C1 segment of cervical spinal cord (tissue), 14 donors: ENCODE measurements at places on chromosomes 11 and 22.

- no peak for DNase-seq
Observed at GRCh38 chr11:102809971-102810370, 12.0 kb upstream of the MMP1 start.

GRCh38 chr11:456533-456932, 6.5 kb downstream of the PTDSS2 start:
- no peak for DNase-seq

- DNase-seq: no peak
Observed at GRCh38 chr11:12167061-12168000, 56.9 kb downstream of the MICAL2 start.

GRCh38 chr11:19985111-19985510, 175.2 kb downstream of the DBX1 start:
- DNase-seq: no peak

GRCh38 chr22:28112548-28113043, 193.5 kb upstream of the PITPNB start:
- DNase-seq: no peak

DNA sequence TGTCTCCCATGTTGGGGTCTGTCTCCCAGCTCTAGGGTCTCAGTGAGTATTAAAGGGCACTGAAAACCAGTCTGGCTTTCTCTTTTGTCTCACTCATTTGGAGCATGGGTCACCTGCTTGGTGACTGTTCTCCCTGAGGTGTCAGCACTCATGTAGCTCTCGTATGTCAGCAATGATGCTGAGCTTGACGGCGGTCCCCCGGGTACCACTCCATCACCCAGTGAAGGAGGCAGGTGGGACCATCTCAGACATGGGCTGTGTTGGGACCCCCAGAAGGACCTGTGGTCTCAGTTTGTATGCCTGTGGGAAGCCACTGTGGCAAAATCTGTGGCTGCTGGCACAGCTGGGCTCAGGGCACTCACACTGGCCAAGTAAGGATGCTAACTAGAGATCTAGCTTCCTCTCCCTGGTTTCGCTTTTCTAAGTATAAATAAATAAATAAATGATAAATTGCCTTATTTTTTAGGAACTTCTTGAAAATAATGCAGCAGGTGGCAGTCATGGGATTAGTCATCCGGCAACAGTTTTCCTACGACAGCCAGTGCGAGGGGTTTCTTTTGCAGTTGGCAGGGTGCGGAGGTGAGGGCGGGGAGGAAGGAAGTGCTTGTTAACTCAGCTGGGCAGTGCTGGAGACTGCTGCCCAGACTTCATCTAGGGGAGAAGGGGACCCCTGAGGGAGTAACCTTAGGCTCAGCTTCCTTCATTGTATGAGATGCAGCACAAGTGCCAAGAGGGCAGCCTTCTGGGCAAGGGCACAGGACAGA, 48.8 kb downstream of the OSBP2 start:
- DNase-seq: no peak

DNA sequence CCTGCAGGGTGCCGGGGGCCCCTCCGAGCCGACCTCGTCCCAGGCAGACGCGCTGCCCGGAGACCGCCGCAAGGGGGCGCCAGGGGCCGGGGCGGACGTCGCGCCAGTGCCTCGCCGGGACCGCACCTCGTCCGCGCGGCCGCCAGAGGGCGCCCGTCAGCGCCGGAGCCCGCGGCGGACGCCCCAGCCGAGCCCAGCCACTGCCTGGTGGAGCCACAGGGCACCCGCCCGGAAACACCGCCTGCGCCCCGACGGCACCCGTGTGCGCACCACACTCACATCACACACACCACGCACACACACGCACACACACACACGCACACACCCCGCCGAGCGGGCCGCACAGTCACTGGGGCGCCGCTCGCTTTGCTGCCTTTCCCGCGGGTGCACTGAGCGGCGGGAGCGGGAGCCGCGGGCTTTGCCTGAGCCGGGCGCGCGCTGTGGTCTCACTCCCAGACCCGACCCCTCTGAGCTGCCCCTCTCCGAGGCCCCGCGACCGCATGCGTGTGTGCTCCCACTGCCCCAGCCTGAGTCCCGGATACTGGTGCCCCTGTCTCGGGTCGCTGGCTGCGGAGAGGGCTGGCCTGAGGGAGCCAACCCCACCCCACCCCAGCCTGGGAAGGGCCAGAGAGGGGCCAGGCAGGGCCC, 449.3 kb downstream of the OPCML start:
- DNase-seq: peak; percentile 51

- no peak for DNase-seq
Observed at GRCh38 chr11:47233051-47233450, 15.6 kb downstream of the ACP2 start.

DNA sequence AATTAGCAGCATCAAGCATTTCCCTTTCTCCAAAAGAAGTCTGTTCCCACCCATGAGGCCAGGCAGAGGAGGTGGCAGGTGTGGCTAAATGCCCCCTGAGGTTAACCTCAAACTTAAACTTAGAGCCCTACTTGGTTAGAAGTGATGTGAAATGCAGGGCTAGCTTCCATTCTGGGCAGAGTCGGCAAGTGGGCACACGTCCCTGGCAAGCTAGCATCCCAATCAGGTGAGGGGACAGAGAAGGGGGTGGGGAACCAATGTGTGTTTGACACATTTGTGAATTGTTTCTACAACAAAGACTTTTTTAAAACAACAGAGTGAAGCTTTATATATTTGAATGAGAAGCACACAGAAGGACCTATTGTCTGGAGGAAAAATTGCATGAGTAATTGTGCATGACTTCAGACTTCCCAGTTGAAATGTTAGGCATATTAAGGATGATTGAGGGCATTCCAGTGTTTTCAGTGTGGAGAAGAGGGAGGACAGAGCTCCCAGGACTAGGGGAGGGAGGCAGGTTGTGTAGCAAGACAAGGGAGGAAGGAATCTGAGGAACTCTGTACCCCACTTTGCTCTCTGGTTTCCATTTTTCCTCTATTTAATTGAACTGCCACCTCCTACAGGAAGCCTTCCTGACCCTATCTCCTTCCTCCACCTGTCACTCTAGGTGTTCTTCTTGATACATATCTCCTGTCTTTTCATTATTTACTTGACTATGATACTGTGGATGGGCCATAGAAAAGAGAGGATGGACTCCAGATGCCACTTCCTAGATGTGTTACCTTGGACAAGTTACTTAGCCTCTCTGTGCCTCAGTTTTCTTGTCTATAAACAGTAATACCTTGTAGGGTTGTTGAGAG, 83.3 kb upstream of the PICALM start:
- peak; percentile 67 for DNase-seq

DNA sequence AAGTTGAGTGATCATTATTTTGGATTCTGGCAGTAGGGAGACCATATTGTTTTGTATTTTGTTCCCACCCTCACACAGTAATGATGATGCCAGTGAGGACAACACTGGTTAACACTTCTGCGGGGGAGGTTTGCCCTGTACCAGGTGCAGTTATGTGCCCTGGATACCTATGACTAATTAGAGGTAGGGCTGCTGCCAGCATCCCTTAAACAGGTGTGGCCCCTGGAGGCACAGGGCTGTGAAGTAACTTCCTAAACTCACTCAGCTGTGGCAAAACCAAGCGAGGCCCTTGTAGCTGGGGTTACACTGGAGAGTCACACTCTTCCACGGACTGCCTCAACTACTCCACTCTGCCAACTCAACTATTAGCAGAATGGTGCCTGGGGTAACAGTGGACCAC, 64.5 kb downstream of the MCM5 start:
- no peak for DNase-seq

DNA sequence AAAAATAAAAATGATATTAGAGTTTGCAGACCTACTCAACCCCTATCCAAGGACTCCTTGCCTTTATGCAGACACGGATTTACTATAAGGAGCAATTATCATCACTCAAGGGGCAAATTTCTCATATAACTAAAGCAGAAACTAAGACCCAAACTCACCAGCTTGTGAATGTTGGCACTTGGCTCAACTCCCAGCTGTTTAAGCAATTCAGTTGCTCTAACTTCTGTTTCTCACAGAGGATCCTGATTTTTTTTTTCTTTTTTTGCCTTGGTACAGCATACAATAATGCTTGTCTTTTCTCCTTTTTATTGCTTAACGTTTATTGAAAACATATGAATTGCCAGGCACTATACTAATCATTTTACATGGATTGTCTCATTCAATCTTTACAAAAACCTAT, 9.6 kb upstream of the CBLIF start:
- no peak for DNase-seq

DNA sequence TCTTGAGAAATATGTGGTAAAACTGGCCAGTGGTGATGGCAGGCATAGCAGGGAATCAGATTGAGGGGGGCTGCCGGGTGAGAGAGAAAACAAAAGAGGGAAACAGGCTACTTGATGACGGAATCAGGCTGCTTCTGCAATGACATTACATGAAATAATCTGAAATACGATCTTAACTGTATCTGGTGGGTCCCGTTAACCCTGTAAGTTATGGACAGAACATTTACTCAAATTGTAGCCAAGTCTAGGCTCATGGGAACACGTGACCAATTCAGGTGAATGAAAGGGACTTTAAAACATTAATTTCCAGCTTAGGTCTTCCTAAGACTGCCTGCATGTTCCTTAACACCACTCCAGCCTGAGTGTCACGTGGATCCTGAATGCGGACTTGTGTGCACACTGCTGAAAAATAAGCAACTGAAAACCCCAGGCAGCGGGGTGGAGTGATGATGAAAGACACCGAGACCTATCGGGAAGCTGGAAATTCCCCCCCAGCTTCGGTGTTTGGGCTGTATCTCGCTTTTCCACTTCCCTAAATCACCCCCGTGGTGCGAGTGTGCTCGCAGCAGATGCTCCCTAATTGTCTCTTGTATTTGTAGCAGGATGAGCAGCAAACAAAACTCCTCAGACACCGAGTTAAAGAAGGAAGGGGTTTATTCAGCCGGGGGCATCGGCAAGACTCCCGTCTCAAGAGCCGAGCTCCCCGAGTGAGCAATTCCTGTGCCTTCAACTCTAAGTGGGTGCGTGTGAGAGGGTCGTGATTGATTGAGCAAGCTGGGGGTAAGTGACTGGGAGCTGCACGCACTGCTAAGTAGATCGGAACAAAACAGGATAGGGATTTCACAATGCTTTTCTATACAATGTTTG, 145.0 kb upstream of the GRK3 start:
- DNase-seq: no peak

DNA sequence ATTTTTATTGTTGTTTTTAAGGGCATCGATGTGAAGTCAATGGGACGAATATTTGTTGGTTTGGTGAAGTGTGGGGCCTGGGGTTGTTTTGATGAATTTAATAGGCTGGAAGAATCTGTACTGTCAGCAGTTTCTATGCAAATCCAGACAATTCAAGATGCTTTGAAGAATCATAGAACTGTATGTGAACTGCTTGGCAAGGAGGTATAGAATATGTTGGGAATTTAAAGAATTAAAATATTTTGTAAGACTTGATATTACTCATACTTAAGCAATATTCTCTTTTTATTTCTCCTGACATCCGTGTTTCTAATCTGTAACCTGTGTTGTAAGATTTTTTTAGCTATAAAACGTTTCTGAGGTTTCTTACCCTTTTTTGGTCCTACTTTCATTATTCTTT, 61.6 kb downstream of the DYNC2H1 start:
- no peak for DNase-seq

GRCh38 chr22:33869946-33870345, 50.3 kb downstream of the LARGE1 start:
- DNase-seq: no peak

DNA sequence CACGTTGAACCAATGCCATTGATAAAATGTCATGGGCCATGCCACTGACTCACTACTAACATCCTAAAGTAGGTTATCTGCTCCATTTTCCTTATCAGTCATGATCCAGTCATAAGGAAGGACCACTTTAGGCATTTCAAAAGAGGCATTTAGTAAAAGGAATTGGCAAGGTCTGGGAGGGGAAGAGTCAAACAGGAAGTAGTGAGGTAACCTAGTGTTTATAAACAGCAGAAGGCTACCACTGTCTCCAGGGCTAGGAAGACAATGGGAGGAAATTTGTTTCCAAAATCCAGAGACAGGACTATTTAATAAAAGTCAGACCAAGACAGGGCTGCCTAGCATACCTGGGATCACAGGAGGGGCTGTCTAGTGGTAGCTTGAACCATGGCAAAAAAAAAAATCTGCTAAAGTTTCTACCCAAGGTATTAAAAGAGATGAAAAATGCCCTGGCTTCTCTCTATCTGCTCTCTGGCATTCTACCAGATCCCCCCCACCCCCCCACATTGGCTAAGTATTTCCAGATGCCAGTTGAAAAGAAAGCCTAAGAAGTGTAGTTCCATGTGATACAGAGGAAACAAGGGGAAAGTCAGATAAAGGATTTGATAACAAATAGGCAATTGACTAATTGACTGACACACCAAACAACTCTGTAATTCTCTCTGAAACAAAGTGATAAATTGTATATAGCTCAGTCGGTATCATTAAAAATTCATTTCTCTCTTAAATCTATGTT, 50.4 kb upstream of the C11orf87 start:
- DNase-seq: no peak

DNA sequence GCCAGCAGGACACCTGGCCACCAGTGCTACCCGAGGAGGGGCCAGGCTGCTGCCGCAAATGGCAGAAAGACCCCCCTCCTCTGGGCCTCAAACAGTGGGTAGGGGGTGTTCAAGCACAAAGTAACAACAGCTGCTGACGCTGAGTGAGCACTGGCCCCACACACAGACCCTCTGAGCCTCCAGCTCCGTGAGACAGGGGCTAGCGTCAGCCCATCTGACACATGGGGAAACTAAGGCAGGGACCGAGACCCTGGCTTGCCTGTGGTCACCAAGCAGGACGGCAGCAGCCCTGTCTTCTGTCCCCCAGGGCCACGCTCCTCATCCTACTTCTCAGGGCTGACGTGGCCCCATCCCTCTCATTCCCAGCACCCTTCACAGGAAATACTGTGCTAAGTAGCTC, 36.5 kb downstream of the NUP50 start:
- no peak for DNase-seq

GRCh38 chr11:30631148-30631547, 45.0 kb upstream of the MPPED2 start:
- DNase-seq: no peak

- no peak for DNase-seq
Observed at GRCh38 chr11:44024977-44025376, 22.8 kb upstream of the ACCSL start.

DNA sequence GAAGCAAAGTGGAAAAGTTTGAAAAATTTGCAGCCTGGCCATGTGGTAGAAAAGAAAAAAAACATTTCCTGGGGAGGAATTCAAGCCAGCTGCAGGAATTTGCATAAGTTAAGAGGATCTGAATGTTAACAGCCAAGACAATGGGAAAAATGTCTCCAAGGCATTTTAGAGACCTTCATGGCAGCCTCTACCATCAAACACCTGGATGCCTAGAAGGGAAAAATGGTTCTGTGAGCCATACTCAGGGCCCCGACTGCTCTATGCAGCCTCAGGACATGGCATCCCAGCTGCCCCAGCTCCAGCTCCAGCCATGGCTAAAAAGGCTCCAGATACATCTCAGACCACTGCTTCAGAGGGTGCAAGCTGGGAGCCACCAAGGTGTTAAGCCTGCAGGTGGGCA, 149.1 kb upstream of the SOX6 start:
- no peak for DNase-seq

GRCh38 chr22:44876921-44877320, 124.5 kb downstream of the ARHGAP8 start:
- DNase-seq: no peak

DNA sequence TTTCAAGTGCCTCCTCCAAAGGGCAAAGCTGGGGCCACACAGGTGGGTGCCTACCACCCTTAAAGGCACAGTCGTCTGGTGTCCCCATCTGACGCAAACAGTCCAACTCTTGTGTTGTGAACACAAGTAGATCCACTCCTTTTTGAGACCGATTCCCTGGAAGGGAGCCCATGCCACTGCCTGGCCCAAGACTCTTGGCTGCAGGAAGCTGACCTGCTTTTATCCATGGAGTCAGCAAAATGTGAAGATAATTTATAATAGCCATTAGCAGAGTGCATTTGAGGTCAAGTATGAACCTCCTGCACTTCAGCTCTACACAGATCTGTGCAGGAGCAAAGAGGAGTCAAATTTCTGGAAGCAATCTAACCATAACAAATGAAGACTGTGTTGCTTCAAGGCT, 68.5 kb downstream of the ADM start:
- DNase-seq: no peak
